ENCODE measurements at places on chromosomes 2 and 18.

- no peak for DNase-seq
Observed at GRCh38 chr2:53877556-53877955, 17.8 kb upstream of the GPR75 start.

- no peak for DNase-seq
Observed at GRCh38 chr2:237723602-237724001, 75.0 kb upstream of the RBM44 start.

- DNase-seq: no peak
Observed at GRCh38 chr2:176137252-176137580, 7.7 kb downstream of the HOXD8 start.

DNA sequence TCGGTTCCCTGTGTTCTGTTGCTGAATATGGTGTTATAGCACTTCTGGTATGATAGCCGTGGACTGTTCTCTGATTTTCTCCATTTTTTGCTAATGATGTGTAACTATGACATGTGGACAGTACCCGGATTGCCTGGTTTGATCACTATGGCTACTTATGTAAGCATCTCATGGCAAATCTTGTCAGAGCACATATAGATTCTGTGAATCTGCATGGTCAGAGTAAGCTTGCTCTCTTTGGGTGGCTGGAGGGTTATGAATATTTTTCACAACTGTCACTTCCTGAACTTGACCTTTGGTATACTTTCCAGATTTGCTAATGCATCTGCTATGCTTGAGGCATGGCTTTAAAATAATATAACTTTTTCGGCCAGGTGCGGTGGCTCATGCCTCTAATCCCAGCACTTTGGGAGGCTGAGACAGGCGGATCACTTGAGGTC is 36.8 kb upstream of the ATP8B1 start:
- DNase-seq: no peak

- no peak for DNase-seq
Observed at GRCh38 chr2:84891355-84892010, 10.6 kb upstream of the TRABD2A start.

DNA sequence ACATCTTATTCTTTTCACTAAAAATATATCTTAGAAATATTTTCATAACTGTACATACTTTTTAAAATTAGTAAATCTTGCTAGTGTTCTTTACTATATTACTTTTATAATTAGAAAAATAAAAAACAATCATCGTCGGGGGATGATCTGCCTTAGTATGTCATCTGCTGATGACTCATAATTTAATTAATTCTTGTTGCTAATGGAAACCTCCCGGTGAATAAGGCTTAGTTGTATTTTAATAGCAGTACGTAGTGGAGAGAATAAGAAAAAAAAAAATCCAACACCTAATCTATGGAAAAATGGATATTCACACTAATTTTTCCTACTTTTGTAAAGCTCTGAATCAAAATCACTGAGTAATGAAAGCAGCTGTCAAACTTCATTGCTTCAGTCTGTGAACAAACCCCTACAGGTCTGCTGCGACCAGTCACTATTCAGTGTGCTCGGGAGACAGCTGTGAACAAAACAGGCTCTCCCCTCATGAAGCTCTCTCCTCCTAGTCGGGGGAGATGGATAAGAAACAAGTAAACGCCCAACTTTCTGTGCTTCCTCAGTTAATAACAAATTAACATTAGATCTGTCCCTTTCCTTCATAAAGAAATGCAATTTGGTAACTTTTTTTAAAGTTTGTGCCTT is 97.4 kb upstream of the UPP2 start:
- DNase-seq: no peak

DNA sequence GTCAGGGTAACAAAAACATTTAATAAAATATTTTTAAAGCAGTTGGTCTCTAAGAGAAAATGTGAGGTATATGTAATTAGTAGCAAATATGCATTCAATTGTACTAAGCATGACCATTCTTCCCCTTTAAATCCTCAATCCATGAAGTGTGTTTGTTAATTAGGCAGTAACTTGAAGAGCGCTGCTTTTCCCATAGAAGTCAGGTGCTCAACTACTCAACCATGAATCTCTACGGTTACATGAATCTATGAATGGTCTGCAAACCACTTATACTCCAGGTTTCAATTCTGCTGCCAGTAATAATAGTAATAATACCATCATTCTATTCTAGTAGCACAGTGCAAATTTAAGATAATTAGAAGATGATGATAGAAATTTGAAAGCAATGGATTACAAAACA is 55.8 kb downstream of the SLC8A1 start:
- no peak for DNase-seq

DNA sequence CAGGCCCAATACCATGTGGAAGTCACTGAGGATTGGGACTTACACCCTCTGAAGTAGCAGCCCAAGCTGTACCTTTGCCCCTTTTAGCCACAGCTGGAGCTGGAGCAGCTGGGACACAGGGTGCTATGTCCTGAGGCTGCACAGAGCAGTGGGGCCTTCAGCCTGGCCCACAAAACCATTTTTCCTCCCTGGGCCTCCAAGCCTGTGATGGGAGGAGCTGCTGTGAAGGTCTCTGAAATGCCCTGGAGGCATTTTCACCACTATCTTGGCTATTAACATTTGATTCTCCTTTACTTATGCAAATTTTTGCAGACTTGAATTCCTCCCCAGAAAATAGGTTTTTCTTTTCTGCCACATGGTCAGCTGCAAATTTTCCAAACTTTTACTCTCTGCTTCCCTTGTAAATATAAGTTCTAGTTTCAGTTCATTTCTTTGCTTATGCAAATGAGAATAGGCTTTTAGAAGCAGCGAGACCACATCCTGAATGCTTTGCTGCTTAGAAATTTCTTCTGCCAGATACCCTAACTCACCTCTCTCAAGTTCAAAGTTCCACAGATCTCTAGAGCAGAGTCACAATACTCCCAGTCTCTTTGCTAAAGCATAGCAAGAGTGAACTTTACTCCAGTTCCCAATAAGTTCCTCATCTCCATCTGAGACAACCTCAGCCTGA is 213.8 kb upstream of the MGAT5 start:
- DNase-seq: no peak

DNA sequence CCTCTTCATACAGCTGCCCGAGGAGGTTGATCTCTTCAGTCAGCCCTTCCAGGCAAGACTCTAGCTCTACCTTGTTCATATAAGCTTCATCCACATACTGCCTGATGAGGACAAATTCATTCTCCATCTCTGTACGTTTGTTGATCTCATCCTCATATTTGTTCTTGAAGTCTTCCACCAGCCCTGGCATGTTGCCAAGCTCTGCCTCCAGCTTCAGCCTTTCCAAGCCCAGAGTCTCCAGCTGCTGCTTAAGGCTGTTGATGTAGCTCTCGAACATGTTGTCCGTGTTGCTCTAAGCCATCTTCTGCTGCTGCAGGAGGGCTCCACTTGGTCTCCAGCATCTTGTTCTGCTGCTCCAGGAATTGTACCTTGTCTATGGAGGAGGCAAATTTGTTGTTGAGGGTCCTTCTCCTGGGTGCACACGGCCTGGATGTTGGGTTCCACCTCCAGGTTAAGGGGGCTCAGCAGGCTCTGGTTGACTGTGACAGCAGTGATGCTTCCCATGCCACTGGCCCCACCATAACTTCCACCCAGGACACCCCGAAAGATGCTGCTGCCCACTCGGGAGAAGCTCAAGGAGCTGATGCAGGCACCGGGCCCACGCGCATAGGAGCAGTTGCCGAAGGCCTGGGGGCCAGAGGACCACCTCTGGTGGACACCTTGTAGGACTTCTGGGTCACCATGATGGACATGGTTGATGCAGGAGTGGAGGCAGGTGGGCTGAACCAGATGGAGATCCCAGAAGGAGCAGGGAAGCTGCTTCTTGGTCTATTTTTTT is 30.3 kb downstream of the ICA1L start:
- DNase-seq: no peak

DNA sequence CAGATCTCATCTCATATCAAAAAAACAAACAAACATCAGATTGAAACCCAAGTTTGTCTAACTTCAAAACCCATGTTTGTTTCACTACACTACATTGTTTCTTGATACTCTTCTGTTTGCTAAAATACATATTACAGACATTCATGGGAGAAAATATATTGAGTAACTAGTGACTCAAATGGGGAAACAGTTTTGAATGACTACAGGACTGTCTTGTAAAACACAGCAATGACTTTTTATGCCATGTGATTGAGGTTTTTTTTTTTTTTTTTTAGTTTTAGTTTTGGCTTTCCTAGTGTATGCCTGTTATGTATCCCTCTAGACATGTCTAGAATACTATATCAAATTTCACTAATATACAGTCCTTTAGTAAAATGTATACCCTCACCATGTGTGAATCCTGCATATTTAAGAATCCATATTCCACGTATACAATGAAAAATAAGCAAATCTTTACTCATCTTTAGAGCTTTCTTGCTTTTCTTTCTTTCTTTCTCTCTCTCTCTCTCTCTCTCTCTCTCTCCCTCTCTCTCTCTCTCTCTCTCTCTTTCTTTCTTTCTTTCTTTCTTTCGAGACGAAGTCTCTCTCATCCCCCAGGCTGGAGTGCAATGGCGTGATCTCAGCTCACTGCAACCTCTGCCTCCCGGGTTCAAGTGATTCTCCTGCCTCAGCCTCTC is 46.6 kb upstream of the SERTAD2 start:
- DNase-seq: no peak

GRCh38 chr2:154556146-154556545 is 142.3 kb upstream of the KCNJ3 start:
- no peak for DNase-seq

DNA sequence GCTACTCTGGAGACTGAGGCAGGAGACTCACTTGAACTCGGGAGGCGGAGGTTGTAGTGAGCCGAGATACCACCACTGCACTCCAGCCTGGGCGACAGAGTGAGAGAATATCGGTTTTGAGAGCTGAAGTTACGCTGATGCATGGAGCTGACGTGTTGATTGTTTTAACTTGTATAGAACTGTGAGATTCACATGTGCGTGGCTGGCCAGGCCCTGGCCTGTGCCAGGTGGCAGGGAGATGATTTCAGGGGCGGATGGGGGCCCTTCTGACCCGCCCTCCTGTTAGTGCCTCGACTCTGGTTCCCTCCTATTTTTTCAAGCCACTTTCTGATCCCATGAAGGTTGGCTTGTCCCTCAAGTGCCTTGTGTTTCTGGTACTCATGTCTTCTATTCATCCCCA is 25.7 kb downstream of the GATA6 start:
- DNase-seq: no peak

- DNase-seq: peak; percentile 93
Observed at GRCh38 chr18:36129300-36130038, at the start of the genes ELP2 and SLC39A6. Gene ELP2 (plus strand): TSS chr18:36129899. CDS start chr18:36129934, 35 bp downstream. Gene SLC39A6 (minus strand): TSS chr18:36129340. CDS start chr18:36127007, 2,333 bp downstream.

- DNase-seq: no peak
Observed at GRCh38 chr2:219886615-219887014, 259.2 kb downstream of the SLC4A3 start.

DNA sequence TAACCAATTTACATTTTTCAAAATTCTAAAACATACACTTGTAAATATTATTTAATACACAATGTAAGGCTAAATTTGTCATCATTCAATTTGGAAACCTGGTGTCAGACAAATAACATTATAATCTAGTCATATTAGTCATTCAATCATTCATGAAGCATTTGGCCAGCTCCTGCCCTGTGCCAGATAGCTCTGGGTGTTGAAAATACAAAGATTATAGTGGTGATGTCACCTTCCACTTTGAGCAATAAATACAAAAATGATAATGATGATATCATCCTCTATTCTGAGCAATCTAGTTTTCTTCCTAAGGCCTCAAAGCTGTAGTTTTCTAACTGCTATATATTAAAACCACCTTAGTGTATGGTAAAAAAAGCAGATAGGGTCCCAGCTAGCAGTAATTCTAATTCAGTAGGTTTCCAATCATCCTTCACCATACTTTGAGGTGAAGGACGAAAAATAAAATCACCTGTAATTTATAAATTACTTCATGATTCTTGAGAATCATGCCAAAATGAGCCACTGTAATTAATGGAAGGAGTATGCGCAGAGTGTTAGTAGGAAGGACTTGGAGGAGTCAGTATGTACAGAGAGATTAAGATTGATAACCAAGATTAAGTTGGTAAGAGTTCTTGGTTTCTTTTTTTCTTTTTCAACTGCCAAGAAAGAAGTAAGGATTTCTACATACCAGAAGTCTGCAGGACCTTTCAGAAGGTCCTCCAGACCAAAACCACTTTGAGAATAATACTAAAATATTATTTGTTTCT is 23.2 kb downstream of the MEMO1 start:
- DNase-seq: no peak

DNA sequence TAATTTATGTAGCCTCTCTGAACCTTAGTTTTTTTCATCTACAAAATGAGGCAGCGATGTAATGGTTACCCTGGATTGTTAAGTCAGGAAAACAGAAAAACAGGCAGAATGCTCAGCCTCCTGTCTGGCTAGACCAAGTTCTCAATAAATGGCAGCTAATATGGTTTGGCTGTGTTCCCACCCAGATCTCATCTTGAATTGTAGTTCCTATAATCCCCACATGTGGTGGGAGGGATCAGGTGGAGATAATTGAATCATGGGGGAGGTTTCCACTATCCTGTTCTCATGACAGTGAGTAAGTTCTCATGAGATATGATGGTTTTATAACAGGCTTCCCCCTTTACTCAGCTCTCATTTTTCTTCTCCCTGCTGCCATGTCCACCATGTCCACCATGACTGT is 220.0 kb downstream of the CMPK2 start:
- DNase-seq: no peak

- DNase-seq: no peak
Observed at GRCh38 chr2:50480507-50480906, 551.4 kb downstream of the NRXN1 start.

DNA sequence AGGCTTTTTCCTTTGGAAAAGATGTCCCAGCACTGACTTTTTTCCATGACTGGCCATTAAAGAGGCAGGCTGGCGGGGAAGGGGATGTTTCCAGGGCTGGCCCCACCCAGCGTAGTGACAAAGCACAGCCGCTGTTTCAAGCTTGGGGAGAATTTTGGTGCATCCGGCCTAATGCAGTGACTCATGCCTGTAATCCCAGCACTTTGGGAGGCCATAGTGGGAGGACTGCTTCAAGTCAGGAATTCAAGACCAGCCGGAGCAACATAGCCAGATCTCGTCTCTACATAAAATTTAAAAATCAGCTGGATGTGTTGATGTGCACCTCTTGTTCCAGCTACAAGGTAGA is 78.0 kb upstream of the SH3BP4 start:
- DNase-seq: no peak

DNA sequence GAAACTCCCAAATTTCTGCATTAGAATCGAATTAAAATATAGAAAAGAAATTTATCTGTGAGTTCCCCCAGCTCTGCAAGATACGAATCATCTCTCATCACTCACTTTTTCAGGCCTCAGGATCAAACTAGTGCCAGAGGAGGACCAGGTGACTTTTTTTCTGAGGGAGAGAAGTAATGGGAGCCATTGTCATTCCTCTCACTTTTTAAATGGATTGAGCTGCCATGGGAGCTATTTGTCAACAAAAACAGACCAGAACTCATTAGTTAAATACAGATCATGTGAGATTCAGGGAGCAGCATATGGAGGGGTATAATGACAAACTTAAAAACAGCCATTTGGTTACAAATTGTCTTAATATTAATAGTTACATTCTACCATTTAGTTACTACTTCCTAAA is 594.4 kb downstream of the DPP10 start:
- no peak for DNase-seq

DNA sequence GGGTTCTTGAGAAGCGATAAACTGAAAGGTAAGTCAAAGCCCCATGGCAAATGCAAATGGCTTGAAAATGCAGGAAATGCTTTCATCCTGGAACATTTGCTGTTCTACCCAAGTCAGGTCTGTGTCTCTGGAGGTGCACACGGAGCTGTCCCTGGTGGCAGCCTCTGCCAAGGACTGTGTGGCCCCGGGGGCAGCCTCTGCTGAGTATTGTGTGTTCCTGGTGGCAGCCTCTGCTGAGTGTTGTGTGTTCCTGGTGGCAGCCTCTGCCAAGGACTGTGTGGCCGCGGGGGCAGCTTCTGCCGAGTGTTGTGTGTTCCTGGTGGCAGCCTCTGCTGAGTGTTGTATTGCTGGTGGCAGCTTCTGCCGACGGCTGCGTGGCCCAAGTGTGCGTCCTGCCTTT is 135.6 kb upstream of the ALKAL2 start:
- no peak for DNase-seq

Data from CD8-positive, alpha-beta memory T cell (primary cell).